NCI-H2081 (cell line): ENCODE measurements at places on chromosomes 4 and X.

- no peak for DNase-seq
These were observed 3.9 kb downstream of the MAD2L1 start for GRCh38 chr4:120062663-120063195.

DNA sequence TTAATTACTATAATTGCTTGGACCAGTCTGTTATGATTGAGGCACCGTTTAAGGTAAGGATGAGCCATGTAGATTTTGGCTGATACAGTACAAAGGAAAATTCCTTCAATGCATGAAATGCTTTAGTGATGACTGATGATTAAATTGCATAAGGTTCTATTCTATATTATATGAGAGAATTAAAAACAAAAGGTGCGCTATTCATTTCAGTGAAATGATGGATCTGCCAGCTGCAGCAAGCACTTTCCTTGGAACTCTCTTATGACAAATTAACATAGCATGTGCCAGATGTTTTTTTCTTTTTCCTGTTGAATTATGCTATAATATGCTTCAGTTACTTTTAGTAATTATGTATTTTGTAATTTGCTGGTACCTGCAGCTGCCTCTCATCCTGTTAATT, 98.5 kb downstream of the JADE1 start:
- DNase-seq: no peak

DNA sequence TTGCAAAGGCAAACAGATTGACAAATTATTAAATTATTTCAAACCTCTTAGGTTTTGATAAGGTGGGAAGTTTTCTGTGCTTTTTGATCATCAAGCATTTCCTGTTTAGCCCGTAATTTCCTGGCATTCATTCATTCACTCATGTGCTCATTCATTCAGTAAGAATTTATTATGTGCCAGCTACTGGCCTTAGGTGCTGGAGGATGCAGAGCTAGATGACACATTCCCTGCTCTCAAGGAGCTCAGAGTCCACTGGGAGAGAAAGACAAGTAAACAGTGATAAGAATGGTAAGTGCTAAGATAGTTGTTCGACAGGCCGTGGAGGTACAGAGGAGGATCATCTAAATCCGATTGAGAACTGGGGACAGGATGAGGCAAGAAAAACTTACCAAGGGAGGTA, 153.0 kb downstream of the DCTD start:
- DNase-seq: no peak

- DNase-seq: no peak
These were observed 69.6 kb downstream of the NOCT start for GRCh38 chr4:139085141-139085540.

DNA sequence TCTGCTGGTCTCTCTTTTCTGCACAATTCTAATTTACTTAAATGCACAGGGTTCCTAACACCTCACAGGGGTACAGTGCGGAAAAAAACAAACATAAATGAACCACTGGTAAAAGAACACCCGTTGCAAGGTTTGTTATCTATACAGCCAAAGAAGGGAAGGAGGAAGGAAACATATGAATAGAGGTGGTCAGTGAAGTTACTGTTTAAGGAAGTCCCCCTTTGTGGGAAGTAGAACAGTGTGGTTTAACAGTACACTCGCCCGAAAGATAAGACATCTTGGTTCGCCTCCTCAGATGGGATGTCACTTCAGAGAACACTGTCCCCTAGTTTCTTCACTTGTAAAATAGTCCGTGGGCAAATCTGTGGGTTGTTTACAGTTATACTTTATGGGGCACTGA, 57.5 kb downstream of the TEC start:
- no peak for DNase-seq

GRCh38 chr4:30005995-30006394, 714.2 kb upstream of the PCDH7 start:
- no peak for DNase-seq

DNA sequence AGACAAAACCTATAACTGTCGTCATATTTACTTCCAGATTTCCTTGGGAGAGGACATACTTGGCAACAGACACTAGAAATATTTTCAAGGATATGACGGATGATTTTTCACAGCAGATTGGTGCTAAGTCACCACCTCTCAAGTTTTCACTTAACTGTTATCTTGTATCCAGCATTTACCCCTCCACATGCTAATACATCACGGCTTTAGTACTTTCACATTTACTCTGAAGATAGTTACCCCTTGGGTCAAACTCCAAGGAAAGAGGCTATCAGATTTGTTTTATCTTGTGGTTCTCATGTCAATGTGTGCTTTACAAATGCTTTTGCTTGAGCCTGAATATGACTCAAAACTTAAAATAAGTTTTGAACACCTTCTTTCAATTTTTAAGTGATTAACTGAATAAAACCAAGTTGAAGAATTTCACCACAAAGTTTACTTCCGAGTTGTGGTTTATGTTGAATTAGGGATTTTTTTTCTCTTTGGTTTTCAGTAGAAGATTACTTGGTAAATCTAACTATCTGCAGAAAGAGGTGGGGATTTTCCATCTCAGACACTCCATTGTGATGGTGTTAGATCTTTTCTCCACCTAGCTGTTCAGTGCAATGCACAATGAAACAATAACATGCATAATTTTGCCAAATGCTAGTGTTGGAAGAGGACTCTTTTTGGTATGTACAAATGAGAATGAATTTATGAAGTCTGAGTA, 75.4 kb upstream of the FAT1 start:
- DNase-seq: no peak

DNA sequence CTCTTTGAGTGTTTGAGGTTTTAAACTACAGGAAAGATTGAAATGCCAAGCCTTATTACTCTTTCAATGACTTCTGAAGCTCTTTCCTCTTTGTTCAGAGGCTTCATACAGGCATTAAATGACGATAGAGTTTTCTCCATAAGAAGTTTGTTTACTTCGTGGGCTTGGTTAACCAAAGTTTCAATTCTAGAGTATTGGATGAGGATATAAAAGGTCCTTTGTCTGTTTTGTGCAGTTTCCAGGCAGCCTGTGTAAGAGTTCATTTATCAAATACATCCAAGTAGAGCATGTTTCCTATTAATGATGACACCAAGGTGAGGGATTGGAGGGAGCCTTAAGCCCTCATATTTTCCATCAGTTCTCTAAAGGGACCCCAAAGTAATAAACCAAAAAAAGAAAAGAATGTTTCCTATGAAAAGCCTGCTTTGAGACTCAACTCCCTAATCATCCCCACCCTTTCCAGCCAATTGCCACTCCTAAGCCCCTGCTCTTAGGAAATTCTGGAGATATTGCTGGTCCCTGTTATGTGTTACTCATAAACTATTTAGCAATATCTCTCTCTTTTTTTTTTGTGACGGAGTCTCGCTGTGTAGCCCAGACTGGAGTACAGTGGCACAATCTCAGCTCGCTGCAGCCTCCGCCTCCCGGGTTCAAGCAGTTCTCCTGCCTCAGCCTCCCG, 106.2 kb upstream of the IL13RA1 start:
- DNase-seq: no peak

GRCh38 chr4:56320293-56320692, 67.0 kb downstream of the AASDH start:
- no peak for DNase-seq

- no peak for DNase-seq
These were observed 14.2 kb downstream of the CXCR3 start for GRCh38 chrX:71604141-71604540.

DNA sequence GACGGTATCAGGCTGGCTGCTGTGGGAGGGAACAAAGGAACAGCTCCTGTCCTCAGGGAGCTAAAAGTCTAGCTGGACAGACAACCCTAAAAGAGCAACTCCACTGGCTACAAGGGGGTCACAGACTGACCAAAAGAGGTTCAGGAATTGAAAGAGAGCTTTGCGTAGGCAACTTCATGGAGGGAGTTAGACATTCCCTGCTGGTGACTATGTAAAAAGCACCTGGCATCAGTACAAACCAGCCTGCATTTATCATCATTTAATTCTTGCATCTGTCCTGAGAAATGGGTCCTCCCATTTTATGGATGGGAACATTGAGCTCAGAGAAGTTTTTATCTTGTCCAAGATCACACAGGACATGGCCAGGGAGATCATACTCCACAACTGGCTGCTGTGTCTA, 1.4 kb upstream of the LGI2 start:
- DNase-seq: no peak

DNA sequence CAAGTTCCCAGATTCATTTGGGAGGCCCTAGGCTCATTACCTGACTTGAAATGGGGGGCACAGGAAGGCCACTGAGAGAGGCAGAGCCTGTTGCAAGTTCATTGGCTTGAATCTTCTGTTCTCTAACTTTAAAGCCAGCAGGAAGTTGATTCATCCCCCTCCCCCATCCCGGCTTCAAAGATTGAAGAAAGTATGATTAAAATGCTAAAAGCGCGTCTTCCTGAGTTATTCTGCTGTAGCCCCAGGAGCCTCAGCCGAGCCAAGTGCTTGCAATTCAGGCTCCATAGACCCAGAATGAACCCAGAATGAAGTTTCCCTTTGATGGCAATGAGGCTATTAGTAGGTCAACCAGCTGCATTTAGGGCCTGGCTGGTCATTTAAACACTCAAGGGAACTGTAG, 14.7 kb downstream of the CHST7 start:
- DNase-seq: no peak

DNA sequence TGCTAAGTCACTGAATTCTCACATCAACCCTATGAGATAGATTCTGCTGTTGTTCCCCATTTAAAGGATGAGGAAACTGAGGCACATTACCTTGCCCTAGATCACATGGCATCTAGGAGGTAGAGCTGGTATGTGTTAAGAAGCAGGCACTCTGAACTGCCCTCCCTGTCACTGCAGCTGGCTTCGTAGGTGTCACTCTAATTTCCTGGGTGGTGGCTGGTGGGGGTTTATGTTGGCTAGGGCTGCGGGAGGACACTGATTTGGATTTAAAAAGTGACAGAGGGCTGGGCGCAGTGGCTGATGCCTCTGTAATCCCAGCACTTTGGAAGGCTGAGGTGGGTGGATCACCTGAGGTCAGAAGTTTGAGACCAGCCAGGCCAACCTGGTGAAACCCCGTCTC, 93.0 kb downstream of the ARHGAP10 start:
- DNase-seq: no peak

- no peak for DNase-seq
These were observed 24.8 kb upstream of the GATB start for GRCh38 chr4:151785484-151786157.

- no peak for DNase-seq
These were observed 280.5 kb downstream of the TLL1 start for GRCh38 chr4:166153548-166153947.

DNA sequence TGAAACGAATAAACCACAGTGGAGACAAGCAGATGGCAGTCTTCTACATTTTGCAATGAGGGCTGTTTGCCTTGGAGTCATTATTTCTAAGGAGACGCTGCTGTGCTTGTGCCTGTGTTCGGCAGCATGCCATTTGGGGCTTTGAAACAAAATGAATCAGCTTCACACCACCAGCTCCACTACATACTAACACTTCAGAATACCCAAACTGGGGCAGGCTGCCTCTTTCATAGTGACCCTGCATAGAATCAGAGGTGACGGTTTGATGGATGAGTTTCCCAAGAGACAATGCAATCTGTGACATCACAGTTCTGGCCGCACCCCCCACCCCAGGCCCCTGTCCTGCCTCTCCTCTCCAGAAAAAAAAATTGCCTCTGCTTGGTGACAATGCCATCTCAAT, 57.1 kb upstream of the MID1 start:
- no peak for DNase-seq

DNA sequence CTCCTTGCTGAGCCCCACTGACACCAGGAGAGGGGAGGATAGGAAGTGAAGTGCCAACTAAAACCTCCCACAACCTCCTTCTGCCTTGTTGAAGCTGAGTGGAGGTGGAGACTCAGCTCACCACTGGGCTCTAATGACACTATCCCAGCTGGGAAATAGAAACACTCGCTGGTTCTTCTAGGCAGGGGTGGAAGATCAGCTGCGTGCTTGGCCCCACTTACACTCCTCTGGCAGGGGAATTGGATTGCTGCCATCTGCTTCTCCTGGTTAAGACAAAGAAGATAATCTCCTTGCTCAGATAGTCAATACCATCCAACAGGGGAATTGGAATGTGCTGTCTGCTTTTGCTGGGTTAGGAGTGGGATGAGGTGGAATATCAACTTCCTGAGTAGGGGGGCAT, 392.5 kb downstream of the ZNF674 start:
- no peak for DNase-seq

- no peak for DNase-seq
These were observed 40.6 kb downstream of the DOCK11 start for GRCh38 chrX:118536204-118536603.

DNA sequence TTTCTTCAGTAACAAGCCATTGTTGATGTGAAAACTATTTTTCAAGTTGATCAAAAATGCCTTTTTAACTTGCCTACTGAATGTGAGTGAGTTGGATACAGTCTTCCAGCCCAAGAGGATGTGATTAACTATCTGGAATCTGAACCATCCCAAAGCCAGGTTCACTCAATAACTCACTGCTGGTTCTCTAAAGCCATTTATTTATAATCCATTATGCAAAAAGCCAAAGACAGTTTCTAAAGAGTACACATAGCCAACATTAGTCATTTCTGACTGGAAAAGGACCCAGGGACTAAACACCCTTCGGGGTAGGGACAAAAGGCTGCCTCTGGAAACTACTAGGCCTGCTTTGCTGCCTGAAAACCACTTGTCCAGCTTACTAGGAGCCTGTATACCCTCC, 109.6 kb downstream of the SHROOM4 start:
- DNase-seq: no peak

DNA sequence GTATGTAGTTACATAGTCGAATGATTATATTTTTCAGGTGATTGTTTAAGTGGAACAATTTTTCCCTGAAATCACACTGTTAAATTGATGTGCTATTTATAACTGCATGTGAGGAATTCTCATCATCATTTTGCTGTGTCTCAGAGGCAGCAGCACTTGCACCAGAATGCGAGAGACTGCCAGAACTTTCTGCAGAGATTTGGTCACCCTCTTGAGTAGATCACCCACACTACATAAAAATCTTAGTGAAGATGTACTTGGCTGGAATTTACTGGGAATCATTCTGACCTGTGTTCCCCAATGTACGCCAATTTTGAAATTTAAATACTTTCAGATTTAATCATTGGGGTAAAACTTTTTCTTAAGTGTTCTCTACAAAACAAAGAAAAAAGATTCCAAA, 5.4 kb downstream of the UGT2B4 start:
- no peak for DNase-seq

- no peak for DNase-seq
These were observed 26.2 kb upstream of the JAKMIP1 start for GRCh38 chr4:6226506-6226905.

DNA sequence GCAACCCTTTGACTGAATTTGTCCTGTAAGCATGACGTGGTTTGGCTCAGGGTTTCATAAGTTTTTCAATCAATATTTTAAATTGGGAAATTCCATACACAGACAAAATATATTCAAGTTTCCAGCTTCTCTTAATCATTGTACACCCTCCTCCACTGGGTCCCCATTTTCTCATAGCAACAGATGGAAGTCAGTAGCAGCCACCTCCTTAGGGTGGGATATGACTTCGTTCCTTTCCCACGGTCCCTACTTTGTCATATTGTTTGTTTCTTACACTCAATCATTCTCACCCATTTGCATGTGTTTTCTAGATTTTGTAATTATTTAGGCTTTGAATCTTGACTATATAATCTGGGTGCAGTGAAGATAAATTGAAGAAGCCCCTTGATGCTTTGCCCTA, 664.5 kb upstream of the IGFBP7 start:
- DNase-seq: no peak

GRCh38 chr4:156642161-156642560, 329.4 kb downstream of the PDGFC start:
- DNase-seq: no peak

GRCh38 chr4:89048906-89049601, 7.9 kb downstream of the FAM13A start:
- no peak for DNase-seq
